GDM1 (cell line): ENCODE measurements at places on chromosomes 7 and 10.

DNA sequence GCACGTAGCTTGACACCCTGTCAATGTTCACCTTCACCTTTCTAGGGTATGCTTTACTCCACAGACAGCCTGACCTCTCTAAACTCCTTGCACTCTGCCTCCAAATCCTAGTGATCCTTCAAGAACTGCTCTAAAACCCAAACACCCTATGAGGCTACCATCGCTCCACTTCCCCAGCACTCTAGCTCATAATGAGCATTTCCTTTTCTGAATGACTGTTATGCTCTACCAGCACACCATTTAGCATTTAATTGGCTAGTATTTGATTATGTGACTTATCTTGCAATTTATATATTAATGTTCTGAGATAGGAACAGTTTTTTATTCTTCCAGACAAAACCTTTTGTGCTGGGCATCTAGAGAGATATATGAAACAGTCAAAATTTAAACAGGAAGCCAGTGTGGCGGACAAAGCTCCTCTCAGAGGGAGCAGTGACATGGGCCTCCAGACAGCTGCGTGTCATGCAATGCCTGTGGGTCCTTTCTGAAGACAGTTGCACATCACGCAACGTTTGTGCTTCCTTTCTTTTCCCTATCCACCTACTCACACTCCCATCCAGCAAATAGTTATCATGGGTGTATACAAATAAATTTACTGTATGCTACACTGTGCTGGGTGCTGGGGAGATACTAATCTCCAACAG, 86.3 kb downstream of the ALOX5 start:
- no peak for DNase-seq

DNA sequence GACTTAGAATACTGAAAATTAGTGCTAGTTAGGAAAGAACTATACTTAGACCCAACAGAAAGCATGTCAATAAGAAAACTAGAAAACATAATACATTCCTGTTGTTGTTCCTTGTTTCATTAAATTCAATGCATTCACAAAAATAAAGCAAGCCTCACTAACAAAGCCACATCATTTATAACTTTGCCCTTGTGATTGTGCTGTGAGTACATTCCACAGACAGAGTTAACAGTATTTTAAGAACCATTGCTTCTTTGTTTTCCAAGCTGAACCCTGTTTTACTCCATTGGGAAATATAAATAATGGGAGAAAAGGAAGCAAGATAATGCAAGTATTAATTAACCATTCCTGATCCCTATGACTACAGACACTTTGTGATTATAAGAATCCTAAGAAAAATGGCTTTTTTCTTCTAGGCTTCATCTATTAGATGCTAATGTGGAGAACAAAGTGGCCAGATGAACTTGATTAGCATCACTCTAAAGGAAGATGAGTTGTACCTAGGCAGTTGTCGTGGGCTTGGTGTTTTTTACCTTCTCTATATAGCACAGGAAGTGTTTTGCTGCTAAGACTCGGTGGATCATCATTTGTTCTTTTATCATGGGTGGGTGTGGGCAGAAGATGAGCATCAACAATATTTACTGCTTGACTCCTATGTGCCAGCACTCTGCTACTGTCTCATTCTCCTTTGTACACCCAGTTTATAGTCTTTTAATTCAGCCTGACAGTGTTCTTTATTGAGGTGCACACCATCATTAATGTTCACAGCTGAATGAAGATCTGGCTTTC, 34.2 kb upstream of the ZNRF2 start:
- no peak for DNase-seq

- DNase-seq, result no peak
Measured at GRCh38 chr7:130446259-130446658, 5.4 kb upstream of the CEP41 start.

DNA sequence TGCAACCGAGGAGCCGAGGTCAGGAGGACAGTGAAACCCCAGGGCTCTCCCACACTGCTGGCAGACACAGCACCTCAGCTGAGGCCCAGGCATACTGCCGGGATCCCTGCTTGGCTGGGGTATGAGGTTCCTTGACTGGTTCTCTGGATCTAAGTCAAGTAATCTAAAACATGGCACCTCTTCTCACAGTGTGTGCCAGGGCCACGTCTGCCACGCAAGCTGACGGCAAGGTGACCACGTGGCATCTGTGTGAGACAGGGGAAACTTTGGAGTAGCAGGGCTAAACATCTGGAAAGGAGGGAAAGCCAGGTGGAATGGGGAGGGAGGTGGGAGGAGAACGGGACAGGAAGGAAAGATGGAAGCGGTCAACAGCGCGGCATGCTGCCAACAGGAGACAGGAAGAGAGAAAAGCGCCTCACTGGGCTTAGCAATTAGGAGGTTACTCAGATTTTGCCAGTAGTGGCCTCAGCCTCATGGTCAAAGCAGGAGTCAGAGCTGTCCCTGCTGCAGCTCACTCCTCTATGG, 103.7 kb downstream of the CXCL12 start:
- DNase-seq, result no peak

- DNase-seq, result no peak
Measured at GRCh38 chr7:13882051-13882450, 107.4 kb downstream of the ETV1 start.

- DNase-seq, result no peak
Measured at GRCh38 chr7:15555381-15555859, 6.4 kb downstream of the AGMO start.

DNA sequence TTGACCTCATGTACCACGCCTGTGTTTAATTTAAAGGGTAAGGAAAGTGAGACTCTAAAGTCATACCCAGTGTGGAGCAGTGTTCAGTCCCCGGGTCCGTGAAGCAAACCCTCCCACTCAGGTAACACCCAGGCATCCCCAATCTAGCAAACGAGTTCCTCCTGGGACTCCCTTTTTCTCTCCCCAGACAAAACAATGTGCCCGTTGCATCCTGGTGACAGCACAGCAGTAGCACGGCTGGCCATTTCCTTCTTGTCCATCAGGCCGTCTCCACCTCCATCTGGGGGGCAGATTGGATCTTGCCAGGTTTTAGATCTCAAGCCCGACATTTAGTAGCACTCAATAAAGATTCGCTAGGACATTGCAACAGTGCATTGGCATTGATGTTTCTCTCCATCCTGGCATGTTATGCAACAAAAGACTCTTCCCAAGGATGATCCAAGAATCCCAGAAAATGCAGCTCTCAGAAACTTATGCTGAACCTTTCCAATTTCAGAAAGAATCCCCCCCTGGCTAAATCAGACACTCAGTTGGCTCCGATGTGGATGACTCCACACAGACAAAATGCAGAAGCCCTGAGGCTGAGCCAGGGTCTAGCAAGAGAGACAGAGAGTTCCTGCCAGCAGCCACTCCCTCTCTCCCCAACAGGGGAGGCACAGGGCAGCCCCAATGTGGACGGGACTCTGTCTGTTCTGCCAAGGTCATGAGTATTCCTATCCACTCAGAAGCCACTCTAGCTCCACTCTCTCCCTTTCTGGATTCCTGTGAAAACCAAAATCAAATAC, 274.5 kb upstream of the MGMT start:
- DNase-seq, result no peak
